ENCODE measurements at places on chromosomes 2 and 18.

GRCh38 chr2:187148059-187148714 is 299.2 kb upstream of the ZSWIM2 start:
- no peak for DNase-seq

- no peak for DNase-seq
Measured at GRCh38 chr2:165720511-165720910, 73.5 kb downstream of the GALNT3 start.

- DNase-seq = no peak
Measured at GRCh38 chr2:132896073-132896472, 226.1 kb upstream of the LYPD1 start.

DNA sequence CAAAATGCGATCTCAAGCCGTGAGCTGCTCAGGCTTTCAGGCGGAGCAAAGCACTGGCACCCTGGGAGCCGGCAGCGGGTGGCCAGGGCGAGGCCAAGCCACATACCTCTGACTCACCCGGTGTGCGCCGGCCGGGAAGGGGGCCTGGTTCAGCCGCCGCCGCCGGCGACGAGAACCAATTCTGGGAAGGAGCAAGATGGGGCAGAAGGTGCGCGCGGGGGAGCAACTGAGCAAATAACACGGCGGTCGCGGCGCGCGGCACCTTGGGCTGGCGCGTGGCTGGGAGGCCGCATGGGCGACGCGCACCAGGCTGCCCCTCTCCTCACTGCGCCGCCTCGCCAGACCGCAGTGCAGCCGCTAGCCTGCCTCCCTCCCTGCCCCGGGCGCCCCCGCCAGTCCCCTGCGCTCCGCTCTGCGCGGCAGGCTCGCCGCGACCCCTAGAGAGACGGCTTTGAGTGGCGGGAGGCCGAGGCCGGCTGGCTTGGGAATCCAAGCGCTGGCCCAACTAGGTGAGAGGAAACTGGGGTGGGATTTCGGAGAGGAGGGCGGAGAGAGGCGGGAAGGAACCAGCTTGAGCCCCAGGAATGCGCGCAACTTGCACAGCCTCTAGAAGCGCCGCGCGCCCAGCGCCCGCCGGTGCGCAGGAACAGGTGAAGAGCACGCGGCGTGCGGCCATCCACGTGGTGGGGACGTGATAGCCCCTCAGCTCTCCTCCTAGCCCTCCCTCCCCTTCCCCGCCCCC is 3.2 kb downstream of the NRP2 start:
- no peak for DNase-seq

- no peak for DNase-seq
Measured at GRCh38 chr18:79553154-79553553, 126.4 kb upstream of the CTDP1 start.

- DNase-seq = no peak
Measured at GRCh38 chr2:55087936-55088335, 37.7 kb upstream of the RTN4 start.

GRCh38 chr2:174979996-174980395 is 25.2 kb downstream of the CHN1 start:
- DNase-seq = no peak

DNA sequence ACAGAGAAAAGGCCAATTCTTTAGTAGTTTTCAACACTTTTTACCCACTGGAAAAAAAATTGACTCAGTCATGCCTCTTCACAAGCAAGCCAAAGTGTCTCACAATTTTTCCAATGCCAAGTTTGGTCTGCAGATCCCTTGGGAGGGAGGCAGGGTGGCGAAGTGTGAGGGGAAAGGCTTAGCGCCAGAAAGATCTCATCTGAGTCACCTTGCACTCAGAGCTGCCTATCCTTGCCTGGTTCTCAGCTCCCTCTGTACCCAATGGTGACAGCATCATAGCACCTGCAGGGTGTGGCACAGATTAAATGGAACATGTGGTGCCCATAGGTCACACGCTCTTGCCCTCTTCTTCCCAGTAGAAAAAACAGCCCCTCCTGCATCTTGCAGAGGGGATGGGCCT is 55.2 kb upstream of the GYPC start:
- DNase-seq = no peak
